Frontal cortex (tissue), 4 donors: ENCODE measurements at places on chromosomes 11 and 22.

DNA sequence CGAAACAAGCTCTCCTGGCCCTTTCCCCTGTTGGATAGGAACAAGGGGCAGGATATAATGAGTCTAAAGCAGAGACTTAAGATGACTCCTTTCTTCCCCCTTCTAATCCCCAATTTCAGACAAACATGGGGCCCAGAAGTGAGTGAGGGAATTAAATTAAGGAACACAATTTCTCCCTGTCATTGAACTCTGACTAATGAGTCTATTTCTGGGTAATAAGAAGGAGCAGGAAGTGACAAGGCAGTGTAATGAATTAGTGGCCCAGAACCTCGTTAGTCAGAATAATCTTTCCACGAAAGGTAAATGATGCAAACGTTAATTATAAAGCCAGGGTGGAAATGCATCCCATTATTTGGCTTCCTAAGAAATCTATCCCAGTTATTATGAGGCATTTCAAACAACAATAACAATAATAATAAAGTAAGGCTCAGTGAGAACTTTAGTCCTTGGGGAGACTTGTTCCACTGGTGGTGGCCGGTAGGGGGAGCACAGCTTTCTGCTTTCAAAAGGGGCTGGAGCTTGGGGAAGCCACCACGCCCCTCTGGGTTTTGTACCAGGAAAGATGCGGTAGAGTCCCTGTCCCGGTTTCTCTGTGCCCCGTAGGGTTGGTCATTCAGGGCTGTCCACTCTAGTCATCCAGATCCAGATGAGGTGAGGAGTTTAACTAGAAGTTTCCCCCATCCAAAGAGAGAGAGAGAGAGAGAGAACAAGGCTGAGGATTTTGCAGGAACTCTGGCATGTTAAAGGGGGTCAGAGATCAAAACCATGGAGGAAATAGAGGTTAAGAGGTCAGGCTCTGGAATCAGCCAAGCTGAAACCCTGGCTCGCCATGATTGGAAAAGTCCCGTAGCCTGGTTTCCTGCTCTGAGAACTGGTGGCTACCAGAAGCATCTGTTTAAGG lies 298.3 kb downstream of the NTM start:
- DNase-seq: no peak

DNA sequence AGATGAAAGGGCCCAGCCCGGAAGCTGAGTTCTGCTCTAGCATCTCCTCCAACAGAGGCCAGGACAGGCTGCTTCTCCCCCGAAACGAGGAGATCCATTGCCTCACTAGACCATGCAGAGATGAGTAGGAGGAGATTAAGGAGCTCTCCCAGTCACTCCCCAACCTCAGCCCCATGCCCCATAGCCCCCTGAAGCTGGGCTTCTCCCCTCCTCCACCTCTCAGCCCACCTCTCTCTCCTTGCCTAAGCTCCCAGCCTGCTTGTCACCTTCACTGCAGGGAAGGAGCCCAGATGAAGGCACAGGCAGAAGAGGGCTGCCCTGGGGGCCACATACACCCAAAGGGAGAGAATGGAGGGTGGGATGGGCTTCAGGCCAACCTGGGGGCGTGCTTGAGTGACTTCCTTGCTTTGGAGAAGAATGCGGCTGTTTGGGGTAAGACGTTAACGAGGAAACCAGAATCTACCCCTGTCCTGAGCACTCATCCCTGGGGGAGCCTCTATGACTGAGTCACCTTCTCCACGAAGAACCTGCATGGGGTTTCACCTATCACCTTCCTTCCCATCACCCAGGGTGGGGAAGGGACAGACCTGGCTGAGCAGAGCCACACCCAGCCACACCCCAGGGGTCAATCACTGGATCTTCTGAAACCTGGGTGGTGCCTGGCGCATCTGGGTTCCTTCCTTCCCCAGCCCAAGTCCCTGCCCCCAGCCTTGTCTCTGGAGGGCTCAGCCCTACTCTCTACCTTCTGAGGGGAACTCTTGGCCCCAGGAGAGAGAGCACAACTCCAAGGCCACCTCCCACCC lies 11.6 kb upstream of the GNAZ start:
- no peak for DNase-seq

- DNase-seq: no peak
Measured at GRCh38 chr11:64713016-64713707, 9.8 kb downstream of the NRXN2 start.

- DNase-seq: no peak
Measured at GRCh38 chr22:33464698-33465097, 406.5 kb upstream of the SYN3 start.

DNA sequence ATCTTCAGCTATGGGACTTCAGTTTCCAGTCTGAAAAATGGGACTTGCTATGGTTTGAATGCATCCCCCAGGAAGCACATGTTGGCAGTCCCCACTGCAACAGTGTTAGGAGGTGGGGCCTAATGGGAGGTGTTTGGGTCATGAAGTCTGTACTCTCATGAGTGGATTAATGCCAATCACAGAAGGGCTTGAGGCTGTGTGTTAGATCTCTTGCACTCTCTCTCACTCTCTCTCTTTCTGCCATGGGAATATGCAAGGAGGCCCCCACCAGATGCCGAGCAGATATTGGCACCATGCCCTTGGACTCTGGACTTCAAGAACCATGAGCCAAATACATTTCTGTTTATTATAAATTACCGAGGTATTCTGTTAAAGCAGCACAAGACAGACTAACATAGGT lies 7.8 kb upstream of the AP1B1 start:
- DNase-seq: no peak
